Activated T-cell treated with anti-CD3 and anti-CD28 coated beads for 48 hours (primary cell): ENCODE measurements at places on chromosomes 6 and 20.

GRCh38 chr6:109877028-109878004, 100.8 kb upstream of the GPR6 start:
- DNase-seq: no peak

- no peak for DNase-seq
Observed at GRCh38 chr6:79158856-79159516, 75.5 kb downstream of the HMGN3 start.

GRCh38 chr20:4164246-4164645, 148.9 kb upstream of the RNF24 start:
- DNase-seq: no peak

- DNase-seq: no peak
Observed at GRCh38 chr6:20559924-20560551, 25.8 kb downstream of the CDKAL1 start.

GRCh38 chr20:53668992-53669391, 75.4 kb upstream of the ZNF217 start:
- no peak for DNase-seq

DNA sequence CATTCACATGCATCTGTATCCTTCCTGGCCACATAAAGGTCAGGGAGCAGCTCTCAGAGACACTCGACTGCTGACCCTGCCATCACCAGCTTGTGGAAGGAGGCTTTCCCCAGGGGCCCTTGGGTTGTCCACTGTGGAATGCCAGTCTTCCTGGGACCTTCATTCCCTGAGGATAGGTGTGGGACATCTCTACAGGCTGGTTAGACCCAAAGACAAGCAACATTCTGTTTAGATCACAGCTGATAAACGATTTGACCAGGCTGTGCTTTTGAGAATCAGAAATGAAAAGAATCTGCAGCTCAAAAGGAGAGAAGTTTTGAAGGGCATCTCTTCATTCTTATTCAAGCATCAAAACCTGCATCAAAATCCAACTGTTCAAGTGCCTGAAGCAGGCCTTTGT, 18.2 kb upstream of the SH3BGRL2 start:
- no peak for DNase-seq

DNA sequence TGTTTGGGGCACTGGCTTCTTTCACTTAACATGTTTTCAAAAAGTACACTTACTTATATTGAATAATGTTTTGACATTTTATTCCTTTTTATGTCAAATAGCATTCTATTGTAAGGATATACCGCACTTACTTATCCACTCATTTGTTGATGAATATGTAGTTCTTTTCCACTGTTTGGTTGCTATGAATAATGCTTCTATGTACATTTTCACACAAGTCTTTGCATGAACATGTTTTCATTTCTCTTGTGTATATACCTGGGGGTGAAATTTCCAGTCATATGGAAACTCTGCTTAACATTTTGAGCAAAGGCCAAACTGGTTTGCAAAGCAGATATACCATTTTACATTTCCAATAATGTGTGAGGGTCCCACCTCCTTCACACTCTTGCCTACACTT, 202.3 kb upstream of the GGTLC1 start:
- DNase-seq: no peak

DNA sequence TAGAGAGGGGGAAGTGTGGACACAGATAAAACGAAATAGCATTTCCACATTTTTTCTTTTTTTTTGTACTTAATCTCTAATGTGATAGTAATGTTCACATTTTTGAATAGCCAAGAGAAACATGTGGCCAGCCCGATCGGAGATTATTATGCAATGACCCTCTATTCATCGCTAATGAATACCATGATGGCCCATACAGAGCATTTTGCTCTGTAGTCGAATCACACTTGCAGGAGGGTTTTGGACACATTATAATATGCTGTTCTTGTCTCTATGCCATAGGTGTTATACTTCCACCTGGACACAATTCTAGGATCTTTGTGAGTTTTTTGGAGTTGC, 60.1 kb downstream of the MTHFD1L start:
- DNase-seq: no peak

DNA sequence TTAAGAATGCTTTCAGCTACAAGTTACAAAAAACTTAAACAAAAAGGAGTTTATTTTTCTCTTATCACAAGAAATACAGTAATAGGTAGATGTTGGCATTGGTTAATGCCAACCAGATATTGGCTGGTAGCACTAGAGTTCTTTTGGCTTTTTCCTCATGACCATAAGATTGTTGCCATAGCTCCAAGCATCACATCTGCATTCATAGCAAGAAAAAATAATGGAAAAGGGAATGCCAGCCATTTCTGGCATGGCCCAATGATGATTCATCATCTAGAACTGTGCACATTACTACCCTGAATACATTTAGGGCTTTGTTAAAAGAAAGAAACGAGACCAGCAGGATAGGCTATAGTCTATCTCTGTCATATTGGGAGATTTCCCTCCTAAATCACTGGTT, 20.8 kb upstream of the SIRT5 start:
- no peak for DNase-seq

GRCh38 chr6:74834967-74835366, 370.9 kb downstream of the COL12A1 start:
- DNase-seq: no peak

DNA sequence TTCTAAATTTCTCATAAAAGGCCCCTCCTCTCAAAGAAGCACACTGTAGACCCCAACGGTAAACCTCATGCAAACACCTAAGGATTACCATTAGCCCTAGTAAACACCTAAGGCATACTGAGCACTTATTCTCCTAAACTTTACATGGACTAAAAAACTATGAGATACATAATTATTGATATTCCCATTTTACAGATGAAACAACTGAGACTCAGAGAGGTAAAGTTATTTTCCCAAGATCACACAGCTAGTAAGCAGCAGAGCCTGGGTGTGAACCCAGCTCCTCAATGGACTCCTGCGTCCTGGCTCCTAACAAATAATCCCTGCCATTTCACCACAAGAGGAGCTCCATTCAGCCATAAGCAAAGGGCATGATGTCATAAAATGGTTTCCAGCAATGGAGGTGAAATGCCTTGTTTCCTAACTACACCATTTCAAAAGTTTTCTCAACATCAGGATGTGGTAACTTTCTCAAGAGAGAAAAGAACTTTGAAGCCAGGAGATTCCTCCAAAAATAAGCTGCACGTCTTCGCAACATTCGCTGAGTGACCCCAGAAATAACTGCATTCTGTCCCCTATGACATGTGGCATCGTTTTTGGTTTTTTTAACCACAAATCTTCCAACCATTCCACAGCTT, 4.1 kb downstream of the ATP9A start:
- DNase-seq: no peak

DNA sequence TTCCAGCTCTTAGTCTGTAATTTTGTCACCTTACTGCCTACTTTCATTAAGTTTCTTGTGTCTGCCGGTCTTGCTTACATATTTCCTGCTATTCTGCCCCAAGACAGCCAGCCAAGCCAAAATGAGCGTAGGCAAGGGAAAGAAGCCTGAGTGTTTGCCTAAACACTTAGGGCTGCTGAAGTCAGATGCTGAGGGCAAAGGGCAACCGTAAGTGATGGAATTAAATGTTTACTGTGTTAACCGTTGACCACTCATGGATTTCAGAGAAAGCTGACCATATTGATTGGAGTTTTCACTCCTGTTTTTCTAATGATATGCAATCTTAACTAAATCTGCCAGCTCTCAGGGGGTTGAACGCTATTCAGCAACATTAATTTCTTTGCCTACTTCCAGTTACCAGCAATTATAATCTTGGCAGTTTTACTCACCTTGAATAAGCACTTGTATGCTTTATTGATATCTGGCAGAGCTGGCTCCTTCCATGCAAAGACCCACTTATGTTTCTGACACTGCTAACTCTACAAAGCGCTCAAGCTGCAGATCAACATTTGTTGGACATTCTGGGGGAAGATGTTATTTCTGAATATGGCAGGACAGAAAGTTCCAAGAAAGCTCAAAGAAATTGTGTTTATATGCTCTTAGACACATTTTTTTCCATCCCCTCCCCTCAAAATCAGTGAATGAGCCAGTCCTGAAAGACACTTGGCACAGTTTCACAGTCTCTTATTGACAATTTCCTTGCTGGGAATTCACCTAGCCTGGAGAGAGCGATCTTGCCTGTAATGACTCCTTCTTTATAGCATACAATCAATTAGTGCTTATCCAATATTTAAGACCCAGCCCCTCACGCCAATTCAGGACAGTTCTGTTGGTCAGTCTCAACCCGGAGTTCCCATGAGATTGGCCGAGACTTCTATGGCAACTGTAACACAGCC, 183.8 kb downstream of the PLCB1 start:
- DNase-seq: no peak

DNA sequence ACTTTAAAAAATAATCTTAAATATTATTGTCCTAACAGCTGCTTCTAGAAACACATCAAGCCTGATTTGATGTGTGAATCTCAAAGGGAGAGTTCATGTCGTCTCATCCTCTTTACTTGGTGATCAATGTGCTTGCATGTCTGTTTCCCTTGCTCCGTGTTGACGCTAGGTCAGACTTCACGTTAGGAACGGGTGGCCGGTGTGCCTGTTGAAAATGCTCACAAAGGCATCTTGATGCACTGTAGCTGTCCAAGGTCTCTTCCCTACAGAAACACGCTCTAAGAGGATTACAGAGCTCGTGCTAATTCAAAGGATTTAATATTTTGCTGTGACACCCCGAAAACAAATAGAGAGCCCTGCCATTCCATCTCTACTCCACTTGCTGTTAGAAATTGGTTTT, 84.6 kb downstream of the ID4 start:
- no peak for DNase-seq

- no peak for DNase-seq
Observed at GRCh38 chr6:13965582-13966127, 40.9 kb downstream of the RNF182 start.

- DNase-seq: no peak
Observed at GRCh38 chr20:58652606-58653294, 1.7 kb downstream of the STX16 start.

- no peak for DNase-seq
Observed at GRCh38 chr20:57620999-57621398, 773 bp upstream of the ZBP1 start.

GRCh38 chr6:161407115-161407514, 133.3 kb upstream of the AGPAT4 start:
- no peak for DNase-seq

DNA sequence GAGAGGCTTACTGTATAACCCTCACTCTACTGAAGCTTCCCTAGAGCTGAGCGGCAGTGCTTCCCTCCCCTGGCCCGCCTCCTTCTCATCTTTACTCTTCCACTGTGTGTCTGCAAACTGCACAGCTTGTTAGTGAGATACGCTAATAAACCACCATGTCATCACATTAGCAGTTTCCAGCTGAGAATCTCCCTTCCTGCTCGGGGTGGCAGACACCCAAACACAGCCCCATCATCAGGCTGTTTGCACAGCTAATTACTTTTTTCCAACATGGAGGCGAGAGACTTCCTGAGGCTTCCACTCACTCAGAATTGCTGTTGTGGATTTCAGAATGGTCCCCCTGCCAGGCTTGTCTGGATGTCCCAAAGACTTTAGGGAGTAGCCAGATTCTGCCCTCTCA, 444.9 kb upstream of the SULF2 start:
- no peak for DNase-seq

- no peak for DNase-seq
Observed at GRCh38 chr6:31740397-31741223, 805 bp downstream of the MSH5 start.

DNA sequence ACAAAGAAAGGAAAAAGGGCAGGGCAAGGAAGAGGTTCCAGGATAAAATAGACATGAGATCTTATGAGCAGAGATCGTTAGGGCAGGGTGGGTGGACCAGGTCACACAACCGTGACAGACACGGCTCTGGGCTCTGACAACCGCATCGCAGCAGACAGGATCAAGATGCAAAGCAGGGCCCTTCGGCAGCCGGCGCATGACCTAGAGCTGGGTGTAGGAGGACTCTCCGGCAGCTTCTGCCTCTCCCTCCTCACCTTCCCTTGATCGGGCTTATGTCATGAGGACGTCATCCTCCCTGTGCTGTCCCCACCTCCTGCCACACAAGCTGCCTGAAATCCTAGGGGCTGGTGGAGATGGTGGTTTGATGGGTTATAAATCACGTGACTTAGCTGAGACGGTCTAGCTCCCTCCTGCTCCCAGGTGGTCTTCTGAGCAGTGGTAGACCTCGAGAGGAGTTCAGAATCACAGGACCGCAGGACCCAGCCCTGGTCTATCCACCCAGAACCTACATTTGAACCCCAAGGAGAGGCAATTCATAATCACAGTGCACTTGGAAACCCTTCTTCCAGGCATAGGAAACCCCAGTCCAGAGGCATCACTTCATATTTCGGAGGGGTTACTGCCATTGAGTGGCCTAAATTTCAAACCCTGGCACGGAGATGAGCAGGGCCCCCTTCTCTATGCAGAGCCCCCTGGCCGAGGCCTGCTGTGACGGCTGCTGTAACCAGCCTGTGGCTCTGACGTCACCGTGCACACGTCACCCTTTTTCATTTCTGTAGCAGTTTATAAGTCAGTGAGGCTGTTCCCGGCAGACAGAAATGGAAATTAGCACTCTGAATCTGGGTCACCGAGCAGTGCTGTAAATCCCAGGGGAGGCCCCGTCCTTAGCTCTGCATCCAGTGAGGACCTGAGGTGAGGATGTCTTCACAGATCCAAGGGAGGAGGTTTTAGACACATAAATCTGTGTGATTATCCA, 8.7 kb upstream of the CCR6 start:
- DNase-seq: no peak

DNA sequence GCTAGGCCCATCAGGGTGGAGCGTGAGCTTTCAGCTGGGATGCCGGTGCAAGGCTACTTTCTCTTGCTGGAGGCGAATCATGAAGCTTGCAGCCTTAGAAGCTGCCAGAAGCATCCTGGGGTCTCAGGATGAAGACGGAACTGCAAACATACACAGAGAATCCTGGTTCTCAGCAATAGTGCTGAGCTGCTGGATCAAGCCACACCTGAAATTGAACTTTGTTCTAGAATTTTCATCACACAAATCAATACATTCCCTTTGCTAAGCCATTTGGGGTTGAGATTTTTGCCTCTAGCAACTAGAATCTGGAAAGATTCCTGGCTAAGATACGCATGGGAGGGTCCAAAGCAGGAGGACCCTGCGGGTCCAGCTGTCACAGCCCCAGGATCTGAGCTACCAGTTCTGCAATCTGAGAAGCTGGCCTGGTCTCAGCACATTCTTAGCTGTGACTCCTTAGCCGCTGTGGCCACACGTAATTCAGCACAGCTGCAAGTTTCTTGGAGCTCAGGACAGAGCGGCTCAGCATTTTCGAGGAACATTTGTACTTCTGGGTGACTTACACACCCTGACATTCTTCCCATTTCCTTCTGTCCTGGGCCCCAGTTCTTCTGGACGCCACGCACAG, 6.6 kb upstream of the ARFGAP1 start:
- no peak for DNase-seq

GRCh38 chr6:105926318-105926717, 159.8 kb upstream of the PRDM1 start:
- no peak for DNase-seq

GRCh38 chr20:57746832-57747404, 37.1 kb upstream of the PMEPA1 start:
- DNase-seq: no peak

- no peak for DNase-seq
Observed at GRCh38 chr6:146434732-146435390, 108.8 kb upstream of the RAB32 start.
